ENCODE measurements at places on chromosomes 7 and 10. TPM values are rescaled to one million over a fixed set of nuclear protein-coding genes. Genes with fewer than 3 reads are reported as not detected.

ABCA13 gene
- polyA plus RNA-seq: not detected

CCDC3 gene
- polyA plus RNA-seq: 14.6 TPM

MSS51 gene
- polyA plus RNA-seq: 1.4 TPM

LDB3 gene
- 1,223 TPM for polyA plus RNA-seq

MSMB gene
- polyA plus RNA-seq: not detected

AGMO gene
- 0.29 TPM for polyA plus RNA-seq

SP4 gene
- polyA plus RNA-seq: 3.1 TPM

CYP2E1 gene
- 0.36 TPM for polyA plus RNA-seq

TDRD1 gene
- 0.11 TPM for polyA plus RNA-seq

NCF1 gene
- polyA plus RNA-seq: 1.1 TPM

PTPRZ1 gene
- polyA plus RNA-seq: 1.6 TPM

GPR22 gene
- polyA plus RNA-seq: 16.5 TPM

PNLIPRP3 gene
- not detected for polyA plus RNA-seq

DENND2A gene
- 8.7 TPM for polyA plus RNA-seq

FXYD4 gene
- polyA plus RNA-seq: not detected
